EH (cell line): ENCODE measurements at places on chromosomes 12 and 14.

DNA sequence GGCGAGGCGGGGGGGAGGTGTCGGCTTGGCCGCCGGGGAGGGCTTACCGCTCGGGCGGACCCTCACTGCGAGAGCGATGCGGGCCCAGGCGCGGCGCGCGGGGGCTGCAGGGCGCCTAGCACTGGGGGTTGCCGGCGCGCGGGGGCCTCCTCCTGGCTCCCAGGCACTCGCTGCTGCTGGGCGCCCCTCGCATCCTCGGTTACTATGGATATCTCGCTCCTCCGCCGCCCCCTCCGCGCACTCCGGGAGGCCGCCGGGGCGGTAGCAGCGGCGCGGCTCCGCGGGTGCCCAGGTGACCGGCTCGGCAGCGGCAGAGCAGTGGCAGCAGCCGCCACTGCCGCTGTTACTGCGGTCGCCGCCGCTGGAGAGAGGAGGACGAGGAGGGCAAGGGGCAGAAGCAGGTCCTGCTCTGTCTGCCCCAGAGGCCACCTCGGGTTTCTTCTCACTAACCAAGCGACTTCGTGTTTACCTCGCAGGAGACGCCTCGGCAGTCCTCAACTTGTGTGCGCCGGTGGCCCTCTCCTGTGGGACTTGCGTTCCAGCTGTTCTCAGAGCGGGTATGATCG lies 250.1 kb downstream of the APAF1 start:
- DNase-seq = no peak

DNA sequence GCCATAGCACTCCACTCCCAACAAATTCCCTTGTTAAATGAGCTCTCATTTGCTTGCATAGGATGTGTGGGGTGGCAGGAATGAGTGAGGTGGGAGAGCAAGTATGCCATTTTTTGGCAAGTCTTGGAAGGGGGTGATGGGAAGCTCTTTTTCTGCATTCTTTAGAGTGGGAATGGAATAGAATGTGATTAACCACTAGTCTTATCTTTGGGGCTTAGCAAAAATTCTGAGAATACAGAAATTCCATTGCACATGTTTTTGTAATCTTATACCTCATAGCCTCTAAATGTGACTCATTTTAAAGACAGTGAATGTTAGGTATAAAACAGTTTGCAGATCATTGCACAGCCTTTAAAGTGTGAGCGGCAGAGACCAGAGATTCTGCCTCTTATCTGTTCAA lies 28.4 kb upstream of the NEDD1 start:
- peak; percentile 95 for DNase-seq

DNA sequence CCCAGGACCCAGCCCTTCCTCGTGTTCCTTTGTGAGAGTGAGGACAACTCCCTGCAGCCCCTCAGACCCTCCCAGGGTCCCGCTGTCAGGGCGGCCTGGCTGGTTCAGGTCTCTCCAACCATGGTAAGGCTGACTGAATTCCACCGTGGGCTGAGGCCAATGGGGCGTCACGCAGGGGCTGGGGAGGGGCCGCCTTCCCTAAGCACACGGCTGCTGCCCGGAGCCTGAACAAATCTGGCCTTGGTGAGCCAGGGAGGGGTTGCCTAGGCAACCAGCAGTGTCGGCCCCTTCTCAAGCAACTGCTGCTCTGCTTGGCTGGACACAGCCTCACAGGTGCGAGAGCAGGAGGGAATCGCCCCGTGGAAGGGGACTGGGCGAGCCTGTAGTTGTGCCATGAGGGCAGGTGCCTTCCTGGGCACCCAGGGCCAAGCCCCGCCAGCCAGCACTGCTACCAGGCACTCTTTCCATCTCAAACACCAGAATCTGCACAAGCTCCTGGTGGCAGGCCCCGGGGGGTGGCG lies 37.0 kb upstream of the GALNT9 start:
- no peak for DNase-seq

DNA sequence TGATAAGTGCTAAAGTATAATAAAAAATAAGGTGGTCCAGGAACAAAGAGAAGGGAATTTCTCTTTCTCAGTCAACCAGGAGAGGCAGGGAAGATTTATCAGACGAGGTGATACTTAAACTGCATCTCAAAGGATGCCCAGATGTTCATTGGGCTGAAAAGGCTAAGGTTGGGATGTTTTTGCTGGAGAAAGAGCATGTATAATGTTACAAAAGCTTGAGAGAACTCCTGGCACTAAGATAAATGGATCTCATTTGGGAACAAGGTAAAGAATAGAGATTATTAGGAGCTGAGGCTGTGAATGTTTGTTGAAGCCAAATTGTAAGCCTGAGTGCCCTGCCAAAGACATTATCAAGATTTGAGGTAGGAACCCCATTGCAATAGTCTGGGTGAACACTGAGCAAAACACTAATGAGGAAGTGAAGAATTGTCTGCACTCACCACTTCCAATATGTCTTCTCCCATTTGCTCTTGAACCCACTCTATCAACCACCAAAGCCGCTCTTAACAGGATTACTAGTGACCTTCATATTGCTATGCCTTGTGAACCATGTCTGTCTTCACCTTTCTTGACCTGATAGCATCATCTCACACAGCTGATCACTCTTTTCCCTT lies 149.0 kb upstream of the ARID2 start:
- DNase-seq = no peak
